ENCODE measurements at places on chromosomes 12 and 14. TPM values are rescaled to one million over a fixed set of nuclear protein-coding genes. Genes with fewer than 3 reads are reported as not detected.
A peak's percentile ranks its signal among the peaks of the same experiment; 100 is the strongest.

Gene KRT73
- total RNA-seq, result not detected

- no peak for DNase-seq
These were observed 61.2 kb upstream of the OTOGL start for GRCh38 chr12:80038062-80038560.

DNA sequence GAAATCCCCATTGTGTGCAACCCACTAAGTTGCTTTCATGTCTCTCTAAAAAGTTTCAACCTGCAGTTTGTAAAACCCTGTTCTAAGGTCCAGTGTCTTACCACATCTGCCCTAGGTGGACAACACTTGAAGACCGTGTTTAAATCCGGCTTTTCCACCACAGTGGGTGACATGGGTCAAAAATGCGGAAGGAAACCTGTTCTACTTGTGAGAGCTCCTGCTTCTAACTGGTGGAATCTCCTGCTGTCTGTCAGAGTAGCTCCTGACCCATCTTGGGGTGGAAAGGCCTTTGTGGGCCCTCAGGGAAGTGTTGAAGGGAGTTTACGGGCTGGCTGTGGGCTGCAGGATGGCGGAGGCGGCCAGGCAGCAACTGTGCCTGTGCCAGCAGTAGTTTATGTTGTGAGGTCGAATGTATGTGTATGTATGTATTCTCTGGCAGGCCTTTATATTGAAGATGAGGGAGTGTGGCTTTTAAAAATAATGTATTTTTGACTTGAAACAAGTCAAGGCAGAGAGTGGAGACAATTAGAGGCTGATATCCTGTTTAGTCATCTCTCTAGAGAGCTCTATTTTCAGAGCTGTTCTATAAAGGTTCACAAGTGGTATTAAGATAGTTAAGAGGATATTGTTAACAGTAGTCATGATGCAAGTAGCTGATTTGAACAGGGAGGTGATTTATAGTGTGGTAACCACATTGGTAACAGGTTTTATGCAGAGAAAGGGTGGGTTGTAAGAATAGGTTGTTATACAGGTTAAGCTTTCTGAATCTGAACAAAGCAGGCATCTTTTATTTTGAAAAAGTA is 67.0 kb downstream of the PRKCH start:
- DNase-seq, result no peak

Gene KRT2
- total RNA-seq, result not detected

GRCh38 chr12:12622418-12622817 is 10.7 kb downstream of the CREBL2 start:
- DNase-seq, result no peak

Gene SSTR1
- 2.3 TPM for total RNA-seq

- DNase-seq, result peak; percentile 71
These were observed 23.0 kb upstream of the EIF2B2 start for GRCh38 chr14:74979442-74980397.

Gene GALNT8
- total RNA-seq, result 8.4 TPM

DNA sequence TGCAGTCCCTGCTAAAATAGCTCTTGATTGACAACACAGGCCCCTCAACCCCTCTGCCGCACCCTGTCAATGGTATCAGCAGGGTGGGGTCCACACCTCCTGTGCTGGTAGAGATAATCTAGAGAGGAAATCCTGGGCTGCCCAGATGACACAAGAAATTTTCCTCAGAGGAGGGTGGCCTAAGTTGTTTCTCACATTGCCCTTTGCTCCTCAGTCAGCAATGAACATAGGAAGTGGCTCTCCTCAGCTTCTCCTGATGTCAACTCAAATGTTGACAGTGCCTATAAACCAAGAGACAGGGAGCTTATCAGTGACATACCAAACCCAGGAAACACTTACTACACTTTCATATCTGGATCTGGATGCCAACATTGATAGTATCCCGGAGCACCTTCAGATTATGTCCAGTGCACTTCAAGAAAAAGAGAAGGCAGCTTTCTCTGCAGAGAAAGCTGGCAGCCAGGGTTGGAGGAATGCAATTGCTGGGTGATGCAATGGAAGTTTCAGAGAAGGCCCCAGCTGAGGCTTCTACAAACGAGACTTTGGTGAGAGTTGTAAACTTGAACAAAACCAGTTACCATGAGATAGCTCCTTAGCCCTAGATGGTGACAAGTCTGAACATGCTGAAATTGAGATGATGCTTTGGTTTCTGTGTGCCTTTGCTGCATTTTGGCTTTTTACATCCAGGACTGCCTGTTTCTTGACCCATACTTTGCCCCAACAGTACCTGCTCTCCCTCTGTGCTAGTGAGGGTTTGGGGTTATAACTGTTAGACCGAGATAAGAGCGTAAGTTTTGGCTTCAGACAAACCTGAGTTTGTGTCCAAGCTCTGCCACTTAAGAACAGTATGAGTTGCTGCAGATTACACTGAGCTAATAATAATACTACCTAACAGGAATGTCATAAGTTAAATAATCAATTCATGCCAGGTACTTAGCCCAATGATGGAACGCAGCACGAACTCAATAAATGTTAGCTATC is 183.5 kb downstream of the NUAK1 start:
- no peak for DNase-seq

- DNase-seq, result no peak
These were observed 25.1 kb upstream of the KRT77 start for GRCh38 chr12:52728374-52728773.

- no peak for DNase-seq
These were observed at the start of gene DGLUCY for GRCh38 chr14:91113829-91114078. Gene DGLUCY, plus strand, starts transcription at chr14:91114073. Its CDS starts 46,222 bp downstream, at chr14:91160295.

Gene REP15
- 0.66 TPM for total RNA-seq

- no peak for DNase-seq
These were observed 2.2 kb upstream of the RPAP3 start for GRCh38 chr12:47707905-47708543.

DNA sequence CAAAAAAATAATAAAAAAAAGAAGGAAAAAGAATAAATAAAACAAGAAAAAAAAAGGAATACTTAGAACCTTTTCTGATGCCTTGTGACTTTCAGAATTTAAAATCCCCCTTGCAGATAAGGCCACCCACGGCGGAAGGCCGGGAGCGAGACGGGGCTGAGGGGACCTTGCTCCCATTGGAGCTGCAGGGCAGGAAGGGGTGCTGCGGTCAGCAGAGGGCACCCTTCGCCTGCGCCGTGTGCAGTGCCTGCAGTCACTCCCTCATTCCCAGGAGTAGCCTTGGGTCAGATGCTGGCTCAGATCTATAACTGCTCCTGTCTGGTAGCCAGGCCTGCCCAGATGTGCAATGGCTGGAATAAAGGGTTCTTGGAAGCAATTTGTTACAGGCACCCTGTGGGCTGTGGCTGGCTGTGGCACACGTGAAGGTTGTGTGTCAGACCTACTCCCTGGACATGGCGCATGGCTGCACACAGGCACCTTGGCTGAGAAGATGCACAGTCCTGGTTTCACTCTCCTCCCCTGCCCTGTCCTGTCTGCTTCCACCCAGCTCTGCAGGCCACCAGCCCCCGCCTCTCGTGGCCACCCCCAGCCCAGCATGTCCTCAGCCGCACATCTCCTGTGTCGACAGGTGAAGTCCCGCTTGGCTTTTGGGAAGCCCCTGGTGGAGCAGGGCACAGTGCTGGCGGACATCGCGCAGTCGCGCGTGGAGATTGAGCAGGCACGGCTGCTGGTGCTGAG is 13.4 kb upstream of the ALDH2 start:
- peak; percentile 81 for DNase-seq

- peak; percentile 85 for DNase-seq
These were observed 445 bp downstream of the CERS5 start for GRCh38 chr12:50166799-50167048.

Gene KRT85
- not detected for total RNA-seq

Gene ZDHHC22
- 29.3 TPM for total RNA-seq

Data from GM23338 (cell line).